Renal cortex interstitium (tissue), 15 donors: ENCODE measurements at places on chromosomes 11 and 22. TPM values are rescaled to one million over a fixed set of nuclear protein-coding genes. Genes with fewer than 3 reads are reported as not detected.

Gene C11orf21
- polyA plus RNA-seq, result 0.82 TPM

Gene SLC5A1
- polyA plus RNA-seq, result 0.82 TPM

Gene MRPL23
- polyA plus RNA-seq, result 52.2 TPM

Gene KCNJ5
- 3.7 TPM for polyA plus RNA-seq

Gene SLC22A9
- not detected for polyA plus RNA-seq

Gene TRIM49
- polyA plus RNA-seq, result not detected

Gene RASD2
- 2.1 TPM for polyA plus RNA-seq

Gene ATG13
- 60.0 TPM for polyA plus RNA-seq

Gene MRGPRF
- polyA plus RNA-seq, result 17.2 TPM

Gene ART5
- 4.8 TPM for polyA plus RNA-seq

Gene MPZL3
- 8.2 TPM for polyA plus RNA-seq

Gene GDPD5
- polyA plus RNA-seq, result 12.1 TPM

Gene NAV2
- 36.9 TPM for polyA plus RNA-seq

Gene CRYBB2
- 0.23 TPM for polyA plus RNA-seq

Gene CD3D
- 0.65 TPM for polyA plus RNA-seq

Gene OR52N4
- not detected for polyA plus RNA-seq

Gene PNPLA3
- 2.1 TPM for polyA plus RNA-seq

Gene VPREB1
- not detected for polyA plus RNA-seq

Gene KCNJ1
- polyA plus RNA-seq, result 65.7 TPM
